ENCODE measurements at places on chromosomes 16 and 17. TPM values are rescaled to one million over a fixed set of nuclear protein-coding genes. Genes with fewer than 3 reads are reported as not detected.
A peak's percentile ranks its signal among the peaks of the same experiment; 100 is the strongest.

The HP gene
- 9.5 TPM for total RNA-seq

The QPRT gene
- 104 TPM for total RNA-seq

DNA sequence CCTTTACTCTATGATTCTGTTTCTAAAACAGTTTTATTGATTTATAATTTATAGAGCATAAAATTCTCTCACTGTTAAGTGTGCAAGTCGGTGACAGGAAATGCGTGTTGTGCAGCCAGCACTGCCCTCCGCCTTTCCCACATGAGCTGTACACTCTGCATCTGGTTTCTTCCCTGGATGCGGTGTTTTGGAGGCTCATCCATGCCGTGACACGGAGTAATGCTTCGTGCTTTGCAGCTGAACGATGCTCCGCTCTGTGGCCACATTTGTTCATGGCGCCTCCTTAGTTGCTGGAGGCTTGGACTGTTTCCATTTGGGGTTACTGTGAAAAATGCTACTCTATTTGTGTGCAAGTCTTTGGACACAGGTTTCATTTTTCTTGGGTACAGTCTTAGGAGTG is 7.2 kb upstream of the IGFALS start:
- H3K4me1 ChIP-seq = no peaks in the 10 kb centered on the region
- no peak overlapping the region for H3K27ac ChIP-seq
- H3K4me3 ChIP-seq = no peak overlapping the region
- no peaks in the 10 kb centered on the region for H3K27me3 ChIP-seq
- H3K36me3 ChIP-seq = no peaks in the 10 kb centered on the region

The CBLN1 gene
- total RNA-seq = 0.14 TPM

DNA sequence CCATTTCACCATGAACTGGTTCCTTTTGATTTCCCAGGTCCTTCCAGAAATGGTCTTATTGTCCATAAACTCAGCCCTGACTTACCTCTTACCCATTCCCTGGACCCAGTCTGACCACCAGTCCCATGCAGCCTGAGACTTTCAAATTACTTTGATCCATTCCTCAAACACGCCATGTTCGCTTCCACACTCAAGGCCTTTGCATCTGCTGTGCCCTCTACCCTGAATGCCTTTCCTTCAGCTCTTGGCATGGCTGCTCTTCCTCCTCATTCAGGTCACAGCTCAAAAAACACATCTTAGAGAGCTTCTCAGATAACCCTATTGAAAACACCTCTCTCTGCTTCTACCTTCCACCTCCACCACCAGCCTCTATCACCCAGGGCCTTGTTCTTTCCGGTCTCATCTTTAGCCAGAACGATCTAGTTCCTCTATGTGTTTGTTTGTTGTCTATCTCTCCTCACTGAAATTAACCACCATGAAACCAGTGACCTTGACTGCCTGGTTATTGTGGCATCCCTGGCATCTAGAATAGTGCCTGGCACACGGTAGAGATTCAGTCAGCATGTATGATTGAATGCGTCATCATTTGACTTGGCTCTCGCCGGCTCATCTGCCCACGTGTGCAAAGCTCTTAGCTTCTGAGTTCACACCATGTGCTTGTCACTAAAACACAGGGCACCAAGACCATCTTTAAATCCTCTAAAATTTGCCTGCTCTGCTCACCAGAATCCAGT is 12.8 kb downstream of the CRYM start:
- no peak for DNase-seq
- H3K36me3 ChIP-seq = no peaks in the 10 kb centered on the region
- peaks cover 5% of the 10 kb centered on the region for H3K4me1 ChIP-seq
- no peaks in the 10 kb centered on the region for H3K27me3 ChIP-seq

GRCh38 chr17:51608251-51608933 is 348.0 kb downstream of the UTP18 start:
- peaks cover 12% of the 10 kb centered on the region for H3K27me3 ChIP-seq
- H3K4me1 ChIP-seq = peaks cover 13% of the 10 kb centered on the region
- DNase-seq = no peak
- H3K4me3 ChIP-seq = peak overlapping the region; percentile 25

GRCh38 chr17:64196601-64197000 is 66.5 kb downstream of the TEX2 start:
- no peak overlapping the region for H3K27ac ChIP-seq
- no peaks in the 10 kb centered on the region for H3K36me3 ChIP-seq
- DNase-seq = no peak
- no peaks in the 10 kb centered on the region for H3K27me3 ChIP-seq
- no peaks in the 10 kb centered on the region for H3K4me1 ChIP-seq
- no peak overlapping the region for H3K4me3 ChIP-seq

DNA sequence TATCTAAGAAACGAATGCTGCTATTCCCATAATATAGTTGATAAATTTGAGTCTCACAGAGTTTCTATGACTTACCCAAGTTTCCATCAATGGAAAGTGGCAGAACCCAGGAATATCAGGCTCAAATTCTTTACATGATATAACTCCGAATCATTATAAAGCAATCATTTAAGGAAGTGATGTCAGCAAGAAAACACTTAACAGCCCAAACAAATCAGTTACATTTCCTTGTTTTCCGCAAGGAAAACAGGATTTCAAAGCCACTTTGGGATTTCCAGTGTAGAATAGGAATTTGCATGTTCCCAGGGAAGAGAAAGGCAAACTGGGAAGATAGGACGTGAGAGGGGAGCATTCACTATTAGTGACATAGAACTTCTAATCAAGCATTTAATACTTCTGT is 311.4 kb upstream of the GOT2 start:
- no peaks in the 10 kb centered on the region for H3K27me3 ChIP-seq
- no peaks in the 10 kb centered on the region for H3K36me3 ChIP-seq
- no peak overlapping the region for H3K4me3 ChIP-seq

DNA sequence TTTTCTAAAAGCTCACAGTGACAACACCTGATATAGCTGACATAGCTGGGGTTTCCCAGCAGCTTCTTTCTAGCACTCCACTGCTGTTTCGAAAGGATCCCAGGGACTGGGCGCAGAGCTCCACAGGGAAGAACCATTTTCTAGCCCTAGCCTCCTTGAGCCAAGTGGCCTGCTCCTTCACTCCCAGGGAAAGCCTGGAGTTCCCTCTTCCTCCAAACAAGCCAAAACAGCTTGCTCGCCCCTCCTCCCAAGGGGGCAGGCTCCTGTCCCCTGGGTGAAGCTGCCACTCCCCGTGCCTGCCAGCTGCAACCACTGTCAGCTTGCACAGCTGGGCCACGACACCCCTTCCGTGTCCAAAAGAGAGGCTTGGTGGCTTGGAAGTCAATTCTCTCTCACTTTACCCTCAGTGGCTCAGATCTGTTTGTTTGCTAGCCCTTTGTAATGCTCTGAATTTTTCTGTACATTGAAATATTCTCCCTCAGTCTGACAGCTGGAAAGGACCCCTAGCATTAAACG is 59.8 kb downstream of the CYTH1 start:
- H3K36me3 ChIP-seq = no peaks in the 10 kb centered on the region
- no peaks in the 10 kb centered on the region for H3K27me3 ChIP-seq
- peak overlapping the region; percentile 79 for H3K4me3 ChIP-seq
- H3K27ac ChIP-seq = no peak overlapping the region
- peaks cover 42% of the 10 kb centered on the region for H3K4me1 ChIP-seq

- H3K36me3 ChIP-seq = no peaks in the 10 kb centered on the region
- no peak overlapping the region for H3K27ac ChIP-seq
- DNase-seq = no peak
- peaks cover 46% of the 10 kb centered on the region for H3K27me3 ChIP-seq
- H3K4me1 ChIP-seq = no peaks in the 10 kb centered on the region
- H3K4me3 ChIP-seq = no peak overlapping the region
These were observed 2.6 kb downstream of the SOX8 start for GRCh38 chr16:984121-984694.

Data from endodermal cell (in vitro differentiated cells).